IMR-90 (cell line): ENCODE measurements at places on chromosomes 2 and 18. TPM values are rescaled to one million over a fixed set of nuclear protein-coding genes. Genes with fewer than 3 reads are reported as not detected.

Gene FLACC1
- 0.11 and 0.32 TPM in 2 replicates for polyA plus RNA-seq

Gene TFPI
- 25.6 and 33.9 TPM in 2 replicates for polyA plus RNA-seq

Gene CTDP1
- 13.4 and 14.5 TPM in 2 replicates for polyA plus RNA-seq

Gene MC5R
- not detected in 2 replicates for polyA plus RNA-seq

Gene TMBIM1
- polyA plus RNA-seq = 81.2 and 84.6 TPM in 2 replicates
